ENCODE measurements at places on chromosomes 3 and 15.

- DNase-seq: no peak
These were observed 205.7 kb downstream of the PLCL2 start for GRCh38 chr3:17090280-17090983.

GRCh38 chr3:9229325-9229724 is 20.1 kb downstream of the SRGAP3 start:
- no peak for DNase-seq

DNA sequence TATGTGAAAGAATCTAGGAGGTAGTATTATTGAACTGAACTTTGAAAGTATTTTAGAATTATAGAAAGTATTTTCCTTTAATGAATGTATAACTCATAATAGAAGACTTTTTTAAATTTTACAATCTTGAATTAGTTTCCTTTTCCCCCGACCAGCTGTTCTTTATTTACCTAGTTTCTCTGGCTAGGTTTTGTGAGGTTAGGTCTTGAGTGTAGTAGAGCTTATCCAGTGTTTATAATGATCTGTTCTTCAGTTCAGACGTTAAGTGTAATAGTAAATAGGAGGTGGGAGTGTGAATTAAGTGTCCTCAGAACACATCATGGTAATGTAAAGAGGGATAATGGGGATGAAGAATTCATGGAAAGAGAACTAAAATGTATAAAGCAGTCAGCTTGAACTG is 93.8 kb downstream of the MYRIP start:
- DNase-seq: no peak

DNA sequence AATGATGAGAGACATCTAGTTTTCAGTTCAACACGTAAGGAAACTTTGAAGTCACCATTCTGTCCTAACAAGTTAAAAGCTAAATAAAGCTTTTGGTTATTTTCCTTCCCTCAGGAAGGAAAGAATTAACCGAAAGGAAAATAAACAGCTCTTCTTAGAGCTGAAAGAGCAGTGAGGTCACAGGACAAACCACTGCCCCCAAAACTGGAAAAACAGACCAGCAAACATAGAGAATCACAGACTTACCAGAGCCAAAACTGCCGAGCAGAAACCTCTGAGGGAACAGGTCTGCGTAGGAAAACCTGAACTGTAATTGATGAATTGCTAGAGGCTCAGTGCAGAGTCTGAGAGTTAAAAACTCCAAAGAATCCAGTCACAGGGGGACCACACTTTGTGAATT is 14.7 kb downstream of the USP50 start:
- DNase-seq: no peak

DNA sequence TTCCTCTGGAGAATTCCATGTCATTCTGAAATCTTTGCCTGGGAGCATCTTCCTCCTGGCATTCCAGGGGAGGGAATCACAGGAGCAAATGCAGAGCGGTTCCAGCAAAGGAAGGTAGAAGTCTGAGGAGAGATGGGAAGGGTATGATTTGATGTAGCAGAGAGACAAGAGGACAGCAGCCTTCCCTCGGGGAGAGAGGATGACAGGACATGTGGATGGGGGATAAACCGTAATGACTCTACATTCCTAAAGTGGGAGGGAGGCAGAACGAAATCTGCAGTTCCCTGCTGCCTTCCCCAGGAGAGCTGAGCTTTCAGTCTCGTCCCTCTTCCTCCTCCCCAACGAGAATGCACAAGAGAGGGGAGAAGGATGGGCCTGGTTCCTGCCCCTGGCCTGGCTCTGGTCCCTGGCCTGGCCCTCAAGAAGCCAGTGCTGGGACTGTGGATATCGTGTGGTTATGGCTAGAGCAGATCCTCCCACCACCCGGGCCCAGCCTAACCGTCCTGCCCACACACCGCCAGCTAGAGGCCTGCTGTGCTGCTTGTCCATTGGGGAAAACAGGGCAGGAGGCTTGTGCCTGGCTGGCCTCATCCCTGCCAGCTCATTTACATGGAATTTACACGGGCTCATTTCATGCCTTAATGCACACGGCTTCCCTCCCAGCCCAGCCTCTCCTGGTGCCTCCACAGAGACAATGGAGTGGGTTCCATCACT is 26.6 kb downstream of the SEMA7A start:
- DNase-seq: peak; percentile 54

GRCh38 chr3:16480861-16481545 is 32.5 kb downstream of the RFTN1 start:
- no peak for DNase-seq

GRCh38 chr3:112546216-112546759 is 15.5 kb downstream of the ATG3 start:
- DNase-seq: no peak

- no peak for DNase-seq
These were observed 48.8 kb upstream of the ANKRD28 start for GRCh38 chr3:15846606-15847005.

DNA sequence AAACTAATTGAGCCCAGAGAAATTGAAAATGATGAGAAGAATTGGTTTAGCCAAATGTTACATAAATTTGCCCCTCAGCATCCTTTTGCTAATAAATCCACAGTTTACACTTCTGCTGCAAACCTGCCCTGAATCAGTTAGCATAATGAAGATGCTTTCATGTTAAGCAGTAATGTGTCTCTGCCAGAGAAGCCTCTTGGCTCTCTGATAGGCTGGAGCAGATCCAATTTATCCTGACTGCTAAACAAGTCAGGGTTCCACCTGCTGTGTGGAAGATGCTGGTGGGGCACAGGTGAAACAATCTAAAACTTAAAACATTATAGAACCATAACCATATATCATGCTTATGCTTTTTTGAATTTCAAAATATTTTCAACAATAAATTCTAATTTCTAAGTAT is 946.8 kb downstream of the OTOL1 start:
- DNase-seq: peak; percentile 2

DNA sequence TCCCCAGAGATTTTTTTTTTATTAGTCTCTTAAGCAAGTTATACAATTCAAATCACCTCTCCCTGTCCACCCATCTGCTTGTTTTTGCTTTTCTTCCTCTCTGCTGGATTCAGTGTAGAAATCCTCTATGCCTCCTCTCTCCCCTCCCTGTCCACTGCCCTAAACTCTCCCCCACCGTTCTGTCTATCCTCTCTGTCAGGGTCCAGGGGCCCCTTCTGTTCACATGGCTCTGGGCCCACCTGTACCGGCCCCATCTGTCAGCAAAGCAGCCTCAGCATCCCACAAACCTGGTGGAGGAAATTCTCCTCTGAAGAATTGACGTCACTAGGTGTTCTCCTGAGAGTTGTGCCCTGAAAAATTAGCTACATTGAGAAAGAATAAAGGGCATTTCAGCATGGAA is 137.6 kb upstream of the CMC1 start:
- DNase-seq: no peak

DNA sequence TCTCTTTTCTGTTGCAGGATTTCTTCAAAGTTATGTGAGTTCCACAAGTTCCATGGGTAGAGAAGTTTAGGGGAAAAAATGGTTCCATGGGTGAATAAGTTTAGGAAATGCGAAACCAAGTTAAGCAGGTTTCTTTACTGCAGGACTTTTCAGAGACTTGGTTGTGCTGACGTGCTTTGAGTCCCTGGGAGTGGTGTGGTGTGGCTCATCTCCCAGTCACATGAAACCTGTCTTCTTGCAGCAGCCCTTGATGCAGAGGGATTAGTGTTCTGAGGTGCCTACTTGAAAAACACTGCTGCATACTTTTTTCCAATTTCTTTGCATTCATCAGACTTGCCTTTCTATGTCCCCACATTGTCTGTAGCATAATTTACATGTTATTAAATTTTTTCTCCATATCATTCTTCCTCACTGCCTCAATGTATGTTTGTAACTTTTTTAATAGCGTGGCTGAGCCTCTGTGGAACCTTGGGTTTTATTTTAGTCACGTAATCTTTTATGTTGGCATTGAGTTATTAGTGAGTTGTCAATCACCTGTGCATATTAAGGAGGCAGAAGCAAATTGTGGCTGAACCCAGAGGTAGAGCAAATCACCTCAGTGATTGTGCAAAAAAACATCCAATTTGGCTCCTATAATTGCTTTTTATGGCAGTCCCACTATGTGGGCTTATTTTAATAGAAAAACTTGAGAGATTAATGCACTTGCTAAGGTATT is 115.6 kb downstream of the CACNA2D3 start:
- DNase-seq: no peak

DNA sequence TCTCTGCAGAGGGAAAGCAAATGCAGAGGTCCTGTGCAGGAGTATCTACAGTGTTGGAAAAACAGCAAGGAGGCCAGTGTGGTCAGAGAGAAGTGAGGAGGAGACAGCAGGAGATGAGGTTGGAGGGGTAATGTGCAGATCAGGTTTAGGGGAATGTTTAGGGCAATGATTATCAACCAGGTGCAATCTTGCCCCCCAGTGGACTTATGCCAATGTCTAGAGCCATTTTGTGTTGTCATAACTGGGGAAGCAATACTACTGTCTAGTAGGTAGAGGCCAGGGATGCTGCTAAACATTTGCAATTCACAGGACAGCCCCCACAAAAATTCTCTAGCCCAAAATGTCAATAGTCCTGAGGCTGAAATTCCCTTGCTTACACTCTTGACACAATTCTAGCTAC is 13.1 kb downstream of the CCDC191 start:
- DNase-seq: no peak

- peak; percentile 63 for DNase-seq
These were observed 36.9 kb downstream of the SH3BP5 start for GRCh38 chr3:15295506-15295905.

- no peak for DNase-seq
These were observed 54.1 kb upstream of the GSK3B start for GRCh38 chr3:120148187-120148949.

GRCh38 chr3:151146071-151146730 is 56.8 kb downstream of the GPR171 start:
- DNase-seq: peak; percentile 87

DNA sequence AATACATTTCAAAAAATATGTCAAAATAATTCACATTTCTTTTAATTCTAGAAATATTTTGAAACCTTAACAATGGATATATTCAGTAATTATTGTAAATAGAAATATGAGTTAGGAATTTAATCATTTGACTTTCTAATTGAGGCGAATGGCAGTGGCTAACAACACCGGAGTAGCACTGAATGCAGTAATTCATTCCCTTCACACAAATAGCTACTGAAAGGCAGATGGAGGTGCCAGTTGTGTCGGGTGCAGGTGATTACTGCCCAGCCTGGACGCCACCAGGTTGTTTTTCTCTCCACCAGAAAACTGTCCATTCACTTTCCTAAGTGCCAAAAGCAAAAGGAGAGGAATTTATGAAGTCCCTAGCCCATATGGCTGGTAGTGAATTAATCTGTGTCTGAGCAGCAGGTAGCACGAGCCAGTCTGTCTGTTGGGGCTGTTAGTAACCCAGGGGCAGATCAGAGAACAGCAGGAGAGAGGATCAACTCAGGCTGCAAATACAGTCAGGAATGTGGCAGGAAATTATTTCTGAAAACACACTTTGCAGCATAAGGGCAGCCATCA is 79.3 kb upstream of the GMNC start:
- peak; percentile 3 for DNase-seq

DNA sequence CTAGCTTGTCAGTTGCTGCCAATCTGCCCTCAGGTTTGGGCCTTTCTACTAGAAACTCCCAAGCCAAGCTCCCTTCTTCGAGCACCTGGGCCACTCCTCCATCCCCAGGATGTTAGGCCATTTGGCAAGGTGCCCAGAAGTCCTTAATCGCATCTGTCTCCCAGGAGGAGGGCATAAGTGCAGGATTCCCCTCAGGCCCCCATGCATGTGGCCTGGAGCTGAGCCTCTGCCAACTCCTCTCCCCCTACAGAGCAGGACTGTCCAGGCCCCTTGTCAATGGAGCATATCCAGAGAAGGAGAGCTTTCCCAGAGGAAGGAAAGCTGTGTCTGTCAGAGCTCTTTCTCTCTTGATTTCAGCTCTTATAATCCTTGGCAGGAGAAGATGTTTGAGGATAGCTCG is 182.6 kb upstream of the ROPN1 start:
- no peak for DNase-seq

DNA sequence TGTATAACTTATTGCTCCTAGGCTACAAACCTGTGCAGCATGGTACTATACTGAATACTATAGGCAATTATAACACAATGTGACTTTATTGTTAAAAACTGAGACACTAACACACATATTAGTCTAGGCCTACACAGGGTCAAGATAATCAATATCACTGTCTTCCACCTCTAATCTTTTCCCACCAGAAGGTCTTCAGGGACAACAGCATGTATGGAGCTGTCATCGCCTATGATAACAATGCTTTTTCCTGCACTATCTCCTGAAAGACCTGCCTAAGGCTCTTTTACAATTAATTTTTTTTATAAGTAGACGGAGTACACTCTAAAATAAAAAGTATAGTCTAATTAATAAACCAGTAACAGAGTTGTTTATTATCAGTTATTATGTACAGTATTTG is 60.9 kb downstream of the LRRC28 start:
- DNase-seq: no peak

DNA sequence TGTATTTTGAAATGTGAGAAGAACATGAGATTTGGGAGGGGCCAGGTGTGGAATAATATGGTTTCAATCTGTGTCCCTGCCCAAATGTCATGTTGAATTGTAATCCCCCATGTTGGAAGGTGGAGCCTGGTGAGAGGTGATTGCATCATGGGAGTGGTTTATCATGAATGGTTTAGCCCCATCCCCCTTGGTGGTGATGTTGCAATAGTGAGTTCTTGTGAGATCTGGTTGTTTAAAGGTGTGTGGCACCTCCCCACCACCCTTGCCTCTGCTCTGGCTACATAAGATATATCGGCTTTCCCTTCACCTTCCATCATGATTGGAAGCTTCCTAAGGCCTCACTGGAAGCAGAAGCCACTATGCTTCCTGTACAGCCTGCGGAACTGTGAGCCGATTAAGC is 23.9 kb upstream of the TMEM108 start:
- DNase-seq: no peak

GRCh38 chr3:142210608-142211007 is 14.8 kb downstream of the GK5 start:
- DNase-seq: peak; percentile 49

- no peak for DNase-seq
These were observed 79.5 kb upstream of the BLM start for GRCh38 chr15:90637693-90638092.

- DNase-seq: peak; percentile 25
These were observed 41.5 kb downstream of the CP start for GRCh38 chr3:149180057-149180573.

DNA sequence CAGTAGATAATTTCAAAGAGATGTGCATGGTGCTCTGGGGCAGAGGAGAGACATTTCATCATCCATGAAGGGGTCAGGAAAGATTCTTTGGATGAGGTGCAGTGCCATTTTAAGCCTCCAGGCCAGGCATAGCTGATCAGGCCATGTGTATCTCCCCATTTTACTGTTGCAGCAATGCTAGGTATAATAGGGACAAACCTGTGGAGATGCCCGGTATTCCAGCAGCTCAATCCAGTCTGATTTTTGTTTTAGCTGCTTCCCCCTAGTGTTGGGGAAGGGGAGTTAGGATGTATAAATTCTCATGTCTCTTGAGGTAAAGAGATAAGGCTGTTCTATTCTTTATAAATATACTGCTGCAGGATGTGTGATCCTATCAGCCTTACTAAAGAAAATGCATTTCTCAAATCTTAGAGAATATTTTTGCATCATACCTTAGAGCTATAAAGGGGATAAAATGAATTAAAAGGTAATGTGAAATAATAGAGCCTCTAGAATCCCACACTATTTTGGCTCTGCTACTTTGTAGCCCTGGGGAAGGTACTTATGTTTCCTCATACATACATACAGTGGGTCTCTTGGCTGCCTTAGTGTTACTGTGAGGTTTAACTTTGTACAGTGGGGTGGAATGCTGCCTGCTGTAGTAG is 5.2 kb downstream of the CDV3 start:
- DNase-seq: no peak

- no peak for DNase-seq
These were observed 32.9 kb upstream of the SLC22A13 start for GRCh38 chr3:38232701-38233100.

Data from pons (tissue), 1 donor.